ENCODE measurements at places on chromosomes 1 and 21. TPM values are rescaled to one million over a fixed set of nuclear protein-coding genes. Genes with fewer than 3 reads are reported as not detected.

LCE1D gene
- total RNA-seq, result not detected

DNA sequence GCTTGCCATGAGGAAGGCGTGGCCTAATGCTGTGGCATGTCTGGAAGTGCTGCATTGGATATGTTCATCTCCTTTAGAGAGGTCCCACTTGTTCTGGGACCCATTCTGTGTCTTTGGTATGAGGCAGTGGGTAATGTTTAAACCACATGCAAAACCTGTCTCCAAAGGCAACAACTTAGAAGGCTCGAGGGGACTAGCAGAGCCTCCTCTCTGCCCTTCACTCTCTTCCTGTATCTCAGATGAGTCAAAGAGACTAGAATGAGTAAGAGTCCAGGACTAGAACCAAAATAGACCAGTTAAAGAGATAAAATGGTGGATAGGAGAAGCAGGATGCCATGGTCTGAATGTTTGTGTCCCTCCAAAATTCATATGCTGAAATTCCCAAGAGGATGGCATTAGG is 220.8 kb upstream of the KIAA0040 start:
- DNase-seq, result no peak

DNA sequence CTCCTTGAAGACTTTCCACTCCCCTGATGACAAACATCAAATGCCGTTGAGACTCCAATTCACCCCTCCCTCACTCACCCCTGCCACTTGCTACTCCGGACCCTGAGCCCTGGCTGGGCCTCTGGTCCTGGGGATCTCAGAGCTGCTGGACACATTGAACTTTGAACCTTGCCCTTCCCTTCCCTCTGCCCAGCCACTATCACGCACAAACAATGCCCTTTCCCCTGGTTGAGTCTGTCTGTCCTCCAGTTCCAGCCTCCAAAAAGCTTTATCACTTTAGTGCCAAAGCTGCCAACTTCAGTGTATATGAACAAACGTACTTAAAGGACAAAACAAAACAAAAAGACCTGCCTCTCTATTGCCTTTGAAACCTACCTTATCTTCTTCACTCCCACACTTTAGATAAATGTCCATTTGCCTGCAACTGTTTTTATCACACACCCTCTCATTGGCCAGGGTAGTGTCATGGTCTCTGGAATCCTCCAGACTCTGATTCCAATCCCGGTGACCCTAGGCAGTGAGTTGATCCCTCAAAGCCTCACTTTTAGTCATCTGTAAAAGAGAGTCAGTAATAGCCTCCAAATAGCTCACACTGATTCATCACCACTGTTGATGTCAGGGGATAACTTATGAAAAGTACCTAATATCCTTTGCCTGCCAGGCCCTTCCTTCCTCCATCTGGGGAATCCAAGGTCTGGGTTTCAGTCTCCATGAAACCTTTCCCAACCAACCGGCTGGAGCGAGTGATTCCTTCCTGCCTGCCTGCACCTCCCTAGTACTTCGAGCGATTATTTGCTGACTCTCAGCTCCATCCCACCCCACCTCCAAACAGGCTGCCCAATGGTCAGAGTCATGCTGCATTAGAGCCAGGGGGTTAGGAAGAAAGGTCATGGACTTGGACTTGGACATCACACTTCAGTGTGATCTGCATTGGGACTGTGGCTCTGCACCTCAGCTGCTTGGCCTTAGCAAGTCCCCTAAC is 15.9 kb upstream of the SPOCD1 start:
- DNase-seq, result no peak

DPT gene
- total RNA-seq, result 39.5 TPM

DNA sequence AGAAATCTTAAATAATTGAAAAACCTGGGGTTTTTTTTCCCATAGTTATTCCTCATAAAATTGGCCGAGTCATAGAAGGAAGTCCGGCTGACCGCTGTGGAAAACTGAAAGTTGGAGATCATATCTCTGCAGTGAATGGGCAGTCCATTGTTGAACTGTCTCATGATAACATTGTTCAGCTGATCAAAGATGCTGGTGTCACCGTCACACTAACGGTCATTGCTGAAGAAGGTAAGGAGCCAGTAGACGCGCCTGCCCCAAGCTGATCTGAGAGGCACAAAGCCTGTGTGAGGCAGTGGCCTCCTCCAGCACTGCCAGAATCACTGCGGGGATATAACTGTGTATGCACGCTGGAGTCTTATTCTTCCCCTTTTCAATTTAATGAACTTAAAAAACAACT is 100.3 kb downstream of the PHTF1 start:
- no peak for DNase-seq

LRRIQ3 gene
- 0.07 TPM for total RNA-seq

FCGR1A gene
- total RNA-seq, result 5.8 TPM

GRCh38 chr1:210366767-210367166 is 38.1 kb downstream of the HHAT start:
- DNase-seq, result no peak

GRCh38 chr1:23902321-23903278 is 10.6 kb downstream of the CNR2 start:
- DNase-seq, result no peak

DNA sequence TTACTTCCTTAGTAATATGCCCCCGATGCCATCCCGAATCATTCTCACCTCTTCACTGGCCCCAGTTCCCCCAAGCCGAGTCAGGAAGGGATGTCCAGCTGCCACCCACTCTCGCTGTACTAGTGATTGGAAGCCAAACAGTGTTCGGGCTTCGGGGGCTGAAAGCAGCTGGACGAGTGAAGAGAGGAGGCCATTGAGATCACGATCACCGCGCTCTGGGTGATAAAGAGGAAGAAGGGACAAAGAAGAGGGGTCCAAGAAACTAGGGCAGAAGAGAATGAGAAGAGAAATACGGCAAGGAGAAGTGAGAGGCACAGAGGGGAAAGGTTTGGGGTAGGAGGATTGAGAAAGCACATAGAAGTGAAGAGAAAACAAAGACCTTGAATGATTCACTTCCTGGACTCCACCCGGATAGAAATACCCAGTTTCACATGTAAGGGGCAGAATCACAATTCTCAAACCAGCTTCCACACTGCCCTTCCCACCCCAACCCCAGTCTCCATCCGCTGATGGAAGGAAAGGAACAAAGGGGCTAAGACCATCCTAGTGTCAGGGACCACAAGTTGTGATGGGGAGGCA is 3.7 kb upstream of the SF3B4 start:
- DNase-seq, result no peak

KLHDC8A gene
- total RNA-seq, result 0.18 TPM

TTF2 gene
- total RNA-seq, result 6.4 TPM

DNA sequence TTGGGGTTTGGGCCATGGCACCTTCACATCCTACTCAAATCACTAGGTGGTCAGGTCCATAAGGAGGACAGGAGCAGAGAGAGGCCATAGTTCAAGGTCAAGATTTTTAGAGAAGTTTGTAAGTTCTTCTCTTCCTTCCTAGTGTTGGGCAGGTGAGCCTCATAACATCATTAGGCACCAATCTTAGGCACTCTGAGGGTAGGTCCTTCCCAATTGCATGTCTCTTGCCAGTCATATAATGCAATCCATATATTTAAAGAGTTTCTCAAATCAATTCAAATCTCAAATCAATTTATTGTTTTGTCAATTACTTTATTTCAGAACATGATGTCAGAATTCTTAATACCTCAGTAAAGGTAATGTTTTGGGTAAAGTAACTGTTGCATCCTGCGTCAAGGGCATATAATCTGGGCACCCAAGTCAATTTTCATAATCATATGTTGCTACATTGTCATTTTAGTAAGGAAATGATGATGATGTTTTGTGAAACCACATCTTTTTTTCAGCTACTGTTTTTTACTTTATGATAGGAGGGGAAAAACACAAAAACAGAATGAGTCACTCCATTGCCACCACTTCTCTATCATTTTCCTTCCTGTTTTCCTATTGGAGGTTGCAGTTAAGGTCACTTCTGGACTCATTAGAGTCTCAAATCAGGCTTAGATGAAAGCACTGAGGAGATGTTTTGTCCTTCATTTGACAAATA is 122.7 kb downstream of the UCHL5 start:
- DNase-seq, result no peak

GRCh38 chr1:55337801-55338447 is 122.8 kb upstream of the USP24 start:
- no peak for DNase-seq

GRCh38 chr1:11691302-11691914 is at the start of gene DRAXIN:
Gene DRAXIN, plus strand, starts transcription at chr1:11691710. Its CDS starts 14,549 bp downstream, at chr1:11706259.
- DNase-seq, result no peak

NTMT2 gene
- total RNA-seq, result 3.6 TPM

C1orf116 gene
- total RNA-seq, result 0.85 TPM

DNA sequence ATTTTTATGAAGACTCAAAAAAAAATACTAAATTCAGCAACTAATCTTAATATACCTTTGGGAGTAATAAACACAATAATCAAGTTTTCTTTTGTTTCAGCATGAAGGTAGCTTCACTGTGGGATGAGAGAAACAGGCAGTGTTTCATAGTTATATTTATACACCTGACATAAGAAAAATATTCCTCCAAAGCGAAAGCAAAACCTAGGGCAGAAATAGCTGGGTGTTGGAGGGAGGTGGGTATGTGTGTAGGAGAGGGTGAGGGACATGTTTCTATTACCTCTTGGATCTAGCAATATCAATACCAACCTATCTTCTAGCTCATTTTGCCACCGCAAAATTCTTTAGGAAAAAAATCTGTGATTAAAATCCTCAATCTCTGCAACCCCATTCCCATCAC is 24.9 kb upstream of the MAN1A2 start:
- no peak for DNase-seq

- peak; percentile 63 for DNase-seq
These were observed at the start of gene RNF220 for GRCh38 chr1:44405031-44405797. Gene RNF220, plus strand, starts transcription at chr1:44405255.

DNA sequence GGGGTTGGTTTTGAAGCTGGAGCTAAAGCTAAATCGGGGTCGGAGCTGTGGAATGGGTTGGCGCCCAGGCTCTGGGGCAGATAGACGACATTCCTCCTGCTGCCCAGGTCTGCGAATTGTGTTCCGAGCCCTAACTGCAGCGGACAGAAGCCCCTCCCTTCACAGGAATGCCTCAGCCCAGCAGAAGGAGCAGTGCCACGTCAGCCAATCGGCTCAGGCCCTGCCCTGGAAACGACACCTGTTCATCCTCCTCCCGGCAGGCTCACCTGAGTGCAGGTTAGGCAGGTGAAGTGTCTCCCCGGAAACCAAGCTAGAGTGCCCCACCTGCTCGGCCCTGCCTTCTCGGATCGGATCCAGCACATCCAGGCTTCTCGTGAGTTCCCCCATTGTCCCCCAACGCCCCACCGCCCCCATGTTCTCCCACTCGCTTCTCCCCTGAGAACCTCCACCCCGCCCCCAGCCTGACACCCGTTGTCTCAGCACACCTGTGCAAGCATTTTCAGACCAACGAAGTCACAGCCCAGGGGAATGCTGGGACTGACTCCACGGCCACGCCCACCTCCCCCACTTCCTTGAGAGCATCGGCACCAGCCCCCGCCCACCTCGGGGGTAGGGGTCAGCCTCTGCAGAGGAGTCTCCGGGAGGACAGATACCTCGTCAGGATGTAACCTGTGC is 775 bp downstream of the TMEM125 start:
- DNase-seq, result no peak

DNA sequence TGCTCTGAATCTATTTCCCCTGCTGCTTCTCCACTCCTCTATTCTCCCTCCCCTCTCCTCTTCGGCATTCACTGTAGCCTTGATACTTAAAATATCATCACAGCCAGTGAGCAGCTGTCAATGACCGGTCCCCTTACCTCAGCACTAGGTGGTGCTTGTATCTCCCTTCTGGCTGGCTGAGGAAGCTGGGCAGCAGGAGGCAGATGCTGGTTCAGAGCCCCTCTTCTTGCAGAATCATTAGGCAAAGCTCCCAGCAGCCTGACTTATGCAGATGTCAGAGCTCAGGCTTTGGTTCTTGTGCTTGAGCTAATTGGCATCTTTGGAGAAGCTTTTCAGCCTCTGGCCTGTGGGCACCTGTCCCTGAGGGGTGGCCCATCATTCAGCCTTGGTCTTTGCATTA is 31.9 kb upstream of the KCNA2 start:
- no peak for DNase-seq

ANXA9 gene
- not detected for total RNA-seq

DYNLT4 gene
- 0.54 TPM for total RNA-seq

DNA sequence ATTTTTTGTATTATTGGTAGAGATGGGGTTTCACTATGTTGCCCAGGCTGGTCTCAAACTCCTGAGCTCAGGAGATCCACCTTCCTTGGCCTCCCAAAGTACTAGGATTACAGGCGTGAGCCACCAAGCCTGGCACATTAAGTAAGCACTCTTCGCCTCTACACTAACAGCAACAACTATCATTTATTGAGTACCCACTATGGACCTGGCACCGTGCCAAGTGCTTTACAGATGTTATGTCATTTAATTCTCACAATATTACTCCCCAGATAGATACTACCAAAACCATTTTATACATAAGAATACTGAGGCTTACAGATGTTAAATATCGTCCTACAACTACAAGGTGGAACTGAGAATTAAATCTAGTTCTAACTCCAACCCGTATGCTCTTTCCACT is 50.1 kb downstream of the TUT4 start:
- DNase-seq, result no peak

DNA sequence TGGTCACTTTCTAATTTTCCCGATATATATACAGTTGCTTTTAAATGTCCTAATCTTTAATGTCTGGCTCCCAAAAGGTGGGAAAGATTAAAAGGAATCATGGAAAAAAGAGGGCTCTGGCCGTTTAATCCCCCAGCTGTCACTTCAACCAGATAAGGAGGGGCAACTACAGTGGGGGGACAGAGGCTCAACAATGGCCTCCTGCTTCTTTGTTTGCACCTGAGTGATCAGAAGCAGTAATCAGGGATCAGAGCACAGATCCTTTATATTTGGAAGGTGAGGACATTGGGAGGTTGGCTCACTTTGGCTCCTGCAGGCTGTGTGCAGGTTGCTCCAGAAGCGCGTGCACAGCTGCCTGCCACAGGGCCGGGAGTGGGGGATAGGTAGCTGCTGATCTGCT is 212.8 kb downstream of the FMN2 start:
- DNase-seq, result no peak

DNA sequence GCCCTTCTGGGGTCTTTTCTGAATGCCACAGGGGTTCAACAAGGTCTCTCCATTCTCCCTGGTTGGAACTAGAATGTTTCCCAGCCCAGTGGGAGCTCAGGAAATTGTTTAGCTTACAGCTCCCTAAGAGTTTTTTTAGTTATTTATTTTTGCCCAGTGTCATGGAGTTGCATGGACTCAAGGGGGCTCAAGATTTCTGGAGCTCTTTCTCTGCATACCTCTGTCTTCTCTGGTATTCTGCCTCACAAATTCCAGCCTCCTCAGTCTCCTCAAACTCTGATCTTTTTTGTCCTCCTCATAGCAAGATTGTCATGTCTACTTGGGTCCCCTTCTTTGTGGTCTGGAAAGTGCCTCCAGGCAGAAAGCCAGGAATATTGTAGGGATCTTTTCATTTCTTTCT is 15.9 kb upstream of the PPP2R5A start:
- DNase-seq, result no peak

DNA sequence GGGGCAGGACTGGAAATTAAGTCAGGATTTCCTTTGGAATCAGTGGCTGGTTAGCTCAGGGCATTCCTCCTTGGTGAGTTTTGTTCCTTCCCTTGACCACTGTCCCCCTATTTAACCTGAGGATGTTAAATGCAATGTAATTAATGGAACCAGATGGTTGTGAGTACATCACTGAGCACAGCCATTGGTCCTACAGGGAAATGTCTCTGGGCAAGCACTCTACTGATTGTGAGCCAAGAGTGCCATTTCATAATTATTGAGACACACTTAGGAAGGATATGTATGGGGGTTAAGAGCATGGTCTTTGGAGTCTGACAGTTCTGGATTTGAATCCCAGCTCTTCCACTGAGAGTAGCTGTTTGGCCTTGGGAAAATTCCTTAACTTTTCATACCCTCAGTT is 74.4 kb downstream of the SPAG17 start:
- DNase-seq, result no peak
